ENCODE measurements at places on chromosomes 1 and 21.

DNA sequence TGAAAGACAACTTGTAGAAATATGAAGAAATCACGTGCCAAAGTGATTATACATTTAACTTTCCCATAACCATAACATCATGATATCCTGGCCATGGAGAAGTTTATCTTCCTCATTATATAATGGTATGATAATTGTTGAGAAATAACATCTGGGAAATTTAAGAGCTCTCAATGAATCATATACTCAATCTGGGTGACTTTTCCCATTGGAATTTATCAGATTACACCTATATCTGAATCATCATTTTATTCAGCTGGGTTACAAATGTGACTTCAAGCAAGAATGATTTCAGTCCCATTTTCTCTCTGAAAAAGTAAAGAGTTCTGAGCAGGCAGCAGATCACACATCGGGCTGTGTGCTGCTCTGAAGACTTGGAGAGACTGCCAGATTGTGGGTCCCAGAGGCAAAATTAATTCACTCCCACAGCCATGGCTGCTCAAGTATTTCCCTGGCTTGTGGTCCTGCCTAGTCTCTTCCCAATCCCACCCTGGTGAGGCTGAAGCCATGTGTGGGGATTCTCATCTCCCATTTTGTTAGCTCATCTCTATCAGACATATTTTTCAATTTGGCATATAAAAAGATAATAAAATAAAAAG is 278.0 kb downstream of the MRPL39 start:
- DNase-seq, result peak; percentile 74

DNA sequence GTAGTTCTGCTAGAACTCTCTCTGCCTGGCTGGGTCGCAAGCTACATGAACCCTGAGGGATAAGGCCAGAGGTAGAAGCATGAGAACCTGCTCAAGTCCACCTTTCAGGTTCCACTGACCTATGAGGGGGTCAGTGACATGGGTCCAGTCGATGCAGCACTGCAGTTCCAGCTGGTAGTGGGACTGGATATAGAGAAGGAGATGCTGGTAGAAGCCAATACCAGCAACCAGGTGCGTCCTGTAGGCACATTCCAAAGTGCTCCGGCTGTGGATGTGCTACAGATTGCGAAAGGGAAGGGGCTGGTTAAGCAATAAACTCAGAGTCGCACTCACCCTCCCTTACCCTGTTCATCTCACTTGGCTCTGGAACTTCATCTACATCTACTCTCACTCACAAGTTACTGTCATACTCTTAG is 5.7 kb downstream of the SMG5 start:
- DNase-seq, result no peak

- no peak for DNase-seq
These were observed 88.7 kb upstream of the EDN2 start for GRCh38 chr1:41573194-41573593.

GRCh38 chr1:156115514-156116374 is 1.2 kb downstream of the LMNA start:
- no peak for DNase-seq

- DNase-seq, result no peak
These were observed 26.2 kb downstream of the ACOT11 start for GRCh38 chr1:54574158-54574778.

- no peak for DNase-seq
These were observed 7.2 kb downstream of the CNST start for GRCh38 chr1:246573491-246573890.

- no peak for DNase-seq
These were observed 7.0 kb upstream of the ZBTB48 start for GRCh38 chr1:6572653-6573383.

- peak; percentile 87 for DNase-seq
These were observed 3.4 kb upstream of the PLEKHM2 start for GRCh38 chr1:15680561-15681348.

- DNase-seq, result no peak
These were observed 2568.3 kb upstream of the TPTE start for GRCh38 chr21:7953058-7953457.

DNA sequence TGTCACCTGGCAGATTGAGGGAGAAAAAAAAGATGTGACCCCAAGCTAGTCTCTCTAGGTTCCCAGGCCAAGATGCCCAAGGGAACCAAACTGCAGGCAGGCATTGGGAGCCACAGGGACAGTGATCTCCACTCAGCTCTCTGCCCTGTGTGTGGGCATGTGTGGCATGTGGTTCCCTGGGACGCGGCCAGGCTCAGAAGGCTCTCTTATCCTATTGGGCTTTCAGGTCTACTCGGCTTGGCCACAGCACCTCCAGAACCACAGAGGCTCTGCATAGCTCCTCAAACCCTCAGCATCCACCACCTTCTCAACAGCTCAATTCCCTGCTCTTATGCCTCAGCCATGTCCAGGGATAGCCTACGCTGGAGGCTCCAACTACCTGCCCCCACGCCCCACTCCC is 22.0 kb downstream of the IQGAP3 start:
- no peak for DNase-seq

DNA sequence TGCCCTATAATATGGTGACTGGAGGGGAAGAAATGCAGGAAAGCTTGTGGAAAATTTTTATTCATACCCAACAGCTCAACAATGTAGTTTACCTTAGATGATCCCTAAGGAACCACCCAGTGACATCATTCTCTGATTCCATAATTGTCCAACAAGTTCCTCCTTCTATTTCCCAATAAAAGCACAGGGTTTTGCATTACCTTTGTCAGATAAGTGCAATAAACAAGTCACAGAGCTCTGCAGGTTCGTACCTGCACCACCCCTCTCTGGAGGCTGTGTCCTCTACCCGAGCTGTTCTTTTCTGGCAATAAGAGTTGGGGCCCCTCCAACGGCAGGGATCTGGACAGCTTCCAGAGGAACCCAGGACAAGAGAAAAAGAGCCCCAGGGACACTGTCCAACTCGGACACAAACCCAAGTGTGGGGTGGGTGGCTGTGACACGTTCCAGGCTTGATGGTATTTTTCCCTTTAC is 38.8 kb downstream of the RCAN1 start:
- no peak for DNase-seq

DNA sequence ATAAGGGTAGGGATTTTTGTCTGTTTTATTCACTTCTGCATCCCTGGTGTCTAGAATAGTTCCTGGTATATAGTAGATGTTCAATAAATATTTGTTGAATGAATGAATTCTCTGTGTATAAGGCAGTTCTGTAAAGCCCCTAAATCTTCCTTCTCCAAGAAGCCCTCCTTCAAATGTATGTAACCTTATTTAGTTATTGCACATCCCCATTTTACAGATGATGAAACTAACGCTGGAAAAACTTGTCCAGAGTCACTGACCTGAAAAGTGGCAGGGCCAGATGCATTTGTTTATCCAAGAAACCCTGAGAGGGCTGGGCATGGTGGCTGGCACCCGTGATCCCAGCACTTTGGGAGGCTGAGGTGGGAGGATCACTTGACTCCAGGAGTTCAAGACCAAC is 4.3 kb upstream of the LMNA start:
- DNase-seq, result no peak

DNA sequence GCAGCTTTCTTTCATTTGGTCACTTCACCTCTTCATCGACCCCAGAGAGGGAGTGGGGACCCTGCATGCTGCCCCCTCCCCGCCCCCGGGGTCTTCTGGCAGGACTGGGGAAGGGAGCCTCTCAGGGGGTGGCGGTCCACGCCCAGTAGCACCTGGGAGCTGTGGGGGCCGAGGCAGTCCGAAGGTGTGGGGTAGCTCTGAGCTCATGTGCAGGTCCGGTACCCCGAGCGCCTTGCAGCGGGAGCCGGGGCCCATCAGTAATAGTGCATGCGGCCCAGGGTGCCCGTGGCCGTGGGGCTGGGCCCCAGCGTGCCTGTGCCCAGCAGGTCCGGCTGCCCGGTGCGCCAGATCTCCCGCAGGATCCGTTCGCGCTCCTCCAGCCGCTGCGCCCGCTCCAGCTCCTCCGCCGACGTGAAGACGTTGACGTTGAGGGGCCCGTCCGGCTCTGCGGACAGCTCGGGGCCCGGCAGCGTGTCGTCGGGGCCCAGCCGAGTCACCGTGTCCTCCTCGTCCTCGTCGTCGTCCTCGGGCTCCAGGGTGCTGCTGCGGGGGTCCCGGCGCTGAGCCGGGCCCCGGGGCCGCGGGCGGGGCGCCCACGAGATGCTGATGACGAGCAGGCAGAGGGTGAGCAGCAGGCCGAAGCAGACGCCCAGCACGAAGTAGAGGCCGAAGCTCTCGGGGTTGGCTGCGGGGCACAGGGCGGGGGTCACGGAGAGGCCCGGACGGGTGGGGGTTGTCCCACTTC is 1.2 kb downstream of the EVA1B start:
- no peak for DNase-seq

- no peak for DNase-seq
These were observed 136.8 kb downstream of the ZC3H11B start for GRCh38 chr1:219476116-219476515.

GRCh38 chr1:163561580-163562295 is 240.0 kb downstream of the NUF2 start:
- DNase-seq, result no peak

- no peak for DNase-seq
These were observed 101.9 kb upstream of the TNR start for GRCh38 chr1:175845338-175845737.

GRCh38 chr1:169466259-169467230 is 19.2 kb downstream of the SLC19A2 start:
- DNase-seq, result no peak

GRCh38 chr1:234271243-234271606 is 102.0 kb upstream of the COA6 start:
- no peak for DNase-seq

- no peak for DNase-seq
These were observed 76.8 kb downstream of the TCP10L start for GRCh38 chr21:32508558-32508957.

DNA sequence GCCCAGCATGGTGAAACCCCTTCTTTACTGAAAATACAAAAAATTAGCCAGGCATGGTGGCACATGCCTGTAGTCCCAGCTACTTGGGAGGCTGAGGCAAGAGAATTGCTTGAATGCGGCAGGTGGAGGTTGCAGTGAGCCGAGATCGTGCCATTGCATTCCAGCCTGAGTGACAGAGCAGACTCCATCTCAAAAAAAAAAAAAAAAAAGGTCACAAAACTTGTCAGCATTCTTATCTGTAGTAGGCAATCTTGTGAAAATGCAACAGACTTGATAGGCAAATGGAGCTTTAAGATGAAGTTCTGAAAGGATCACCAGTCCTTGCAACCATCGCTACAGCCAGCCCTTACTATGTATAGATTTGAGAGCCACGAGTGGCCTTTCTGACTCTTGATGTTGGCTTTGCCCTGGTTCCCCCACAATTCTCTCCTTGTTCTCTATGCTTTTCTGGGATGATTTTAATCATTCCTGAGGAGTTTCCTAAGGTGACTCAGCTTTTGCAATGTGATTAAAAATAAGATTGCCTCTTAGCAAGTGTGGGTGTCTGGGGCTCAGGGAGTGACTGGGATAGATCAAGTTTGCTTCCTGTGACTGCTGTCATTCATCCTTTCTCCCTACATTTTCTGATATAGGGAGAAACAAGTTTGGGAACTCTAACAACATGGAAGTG is 7.1 kb upstream of the MAP1LC3C start:
- DNase-seq, result no peak

GRCh38 chr1:106700211-106700610 is 356.3 kb upstream of the PRMT6 start:
- DNase-seq, result peak; percentile 57

GRCh38 chr1:156551869-156552268 is 20.5 kb downstream of the IQGAP3 start:
- no peak for DNase-seq

GRCh38 chr1:3550511-3551289 is 60.6 kb downstream of the MEGF6 start:
- no peak for DNase-seq

- no peak for DNase-seq
These were observed 213.0 kb upstream of the CACYBP start for GRCh38 chr1:174786760-174787159.

DNA sequence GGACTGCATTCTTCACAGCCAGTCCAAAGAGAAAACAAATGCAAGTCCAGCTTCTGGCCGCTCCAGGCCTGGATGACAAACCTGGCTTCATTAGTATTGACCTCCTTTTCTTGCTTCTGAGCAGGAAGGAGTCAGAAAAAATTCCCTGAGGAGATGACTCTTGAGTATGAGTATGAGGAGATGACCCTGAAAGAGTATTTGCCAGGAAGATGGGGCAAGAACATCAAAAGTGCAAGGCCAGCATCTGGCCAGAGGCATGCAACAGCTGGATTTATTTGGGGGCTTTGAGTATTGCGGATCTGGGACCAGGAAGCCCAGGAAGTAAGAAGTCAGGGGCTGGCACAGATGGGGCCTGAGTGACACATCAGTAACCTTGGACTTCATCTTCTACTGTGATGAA is 113.9 kb downstream of the GLIS1 start:
- DNase-seq, result no peak

DNA sequence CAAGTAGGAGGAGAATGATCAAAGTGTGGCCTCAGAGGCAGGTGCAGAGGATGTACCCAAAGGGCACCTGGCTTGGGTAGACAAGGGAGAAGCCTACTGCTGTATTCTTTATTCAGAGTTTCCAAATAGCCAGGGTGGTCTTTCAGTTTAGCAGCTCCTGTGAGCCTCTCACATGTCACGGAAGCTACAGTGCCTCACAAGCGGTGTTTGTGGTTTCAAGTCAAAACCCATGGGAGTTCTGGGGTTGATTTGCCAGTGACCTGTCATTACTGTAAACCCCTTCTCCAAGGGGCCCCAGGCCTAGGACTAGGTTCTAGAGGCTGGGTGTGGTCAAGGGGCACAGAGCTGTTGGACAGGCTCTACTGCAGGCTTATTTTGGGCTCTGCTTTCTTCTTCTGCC is 10.2 kb upstream of the IL10 start:
- DNase-seq, result no peak

- no peak for DNase-seq
These were observed 330.9 kb downstream of the PTPRU start for GRCh38 chr1:29567257-29567656.

GRCh38 chr1:248696261-248696660 is 6.3 kb downstream of the OR14I1 start:
- no peak for DNase-seq

DNA sequence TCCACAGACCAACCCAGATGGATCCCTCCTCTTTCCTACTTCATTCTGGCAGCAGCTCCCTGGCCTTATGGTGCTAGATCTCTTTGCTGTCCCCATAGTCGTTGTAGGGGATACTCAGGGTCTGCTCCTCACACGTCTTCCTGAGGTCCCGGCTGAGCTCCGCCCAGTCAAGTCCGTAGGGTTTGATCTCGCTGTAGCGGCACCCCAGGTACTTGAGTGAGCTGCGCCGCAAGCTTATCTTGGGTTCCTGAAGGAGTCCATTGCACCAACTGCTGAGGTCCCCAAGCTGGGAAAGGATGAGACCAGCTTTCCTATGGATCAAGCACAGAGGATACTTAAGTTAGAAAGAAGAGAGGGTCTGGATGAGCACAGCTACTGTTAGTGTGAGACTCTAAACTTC is 300.3 kb downstream of the ASTN1 start:
- DNase-seq, result no peak

GRCh38 chr1:247857985-247858619 is 1.1 kb downstream of the TRIM58 start:
- DNase-seq, result no peak

DNA sequence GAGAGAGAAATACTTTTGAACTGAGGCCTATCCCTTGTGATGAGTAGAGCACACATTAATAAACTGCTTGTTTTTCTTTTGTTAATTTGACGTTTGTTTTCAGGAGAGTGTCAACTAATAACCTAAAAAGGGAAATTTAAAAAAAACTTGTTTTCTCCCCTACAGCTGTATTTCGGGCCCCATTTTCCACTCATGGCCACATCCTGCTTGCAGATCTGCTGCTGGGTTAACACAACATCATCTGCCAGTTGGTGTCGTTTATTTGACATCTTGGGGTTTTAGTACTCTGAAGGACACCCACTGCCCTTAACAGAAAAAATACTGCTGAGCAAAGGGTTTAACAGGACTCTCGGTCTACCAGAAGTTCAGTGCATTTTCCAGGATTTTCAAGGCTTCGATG is 848 bp upstream of the PYHIN1 start:
- DNase-seq, result no peak
